Stimulated activated CD4-positive, alpha-beta T cell treated with anti-CD3 and anti-CD28 coated beads, TNF-alpha, amount 100 ng/mL, for 48 hours (primary cell): ENCODE measurements at places on chromosomes 7 and 10.

GRCh38 chr10:85538601-85539000, 828.0 kb downstream of the GRID1 start:
- no peak for DNase-seq

GRCh38 chr7:130279286-130279685, 12.6 kb downstream of the CPA2 start:
- no peak for DNase-seq

GRCh38 chr10:34216348-34216945, 598.6 kb downstream of the PARD3 start:
- no peak for DNase-seq

DNA sequence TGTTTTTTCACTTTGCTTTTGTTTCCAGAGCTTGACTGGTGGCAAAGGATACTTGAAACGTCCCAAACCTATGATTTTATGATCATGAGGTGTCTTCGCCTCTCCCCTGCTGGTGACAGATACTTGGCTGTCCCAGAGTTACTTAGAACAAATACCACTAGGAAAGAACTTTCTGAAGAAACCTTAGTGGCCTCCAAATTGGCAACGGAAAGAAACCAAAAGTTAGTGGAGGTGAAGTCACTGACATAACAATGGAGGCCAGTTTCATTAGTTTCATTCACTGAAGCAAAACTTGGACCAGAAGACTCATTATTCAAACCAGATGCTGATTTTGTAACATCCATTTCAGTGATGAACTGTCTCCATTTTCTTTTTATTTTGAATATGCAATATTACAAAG, 68.6 kb downstream of the JAZF1 start:
- DNase-seq: no peak

DNA sequence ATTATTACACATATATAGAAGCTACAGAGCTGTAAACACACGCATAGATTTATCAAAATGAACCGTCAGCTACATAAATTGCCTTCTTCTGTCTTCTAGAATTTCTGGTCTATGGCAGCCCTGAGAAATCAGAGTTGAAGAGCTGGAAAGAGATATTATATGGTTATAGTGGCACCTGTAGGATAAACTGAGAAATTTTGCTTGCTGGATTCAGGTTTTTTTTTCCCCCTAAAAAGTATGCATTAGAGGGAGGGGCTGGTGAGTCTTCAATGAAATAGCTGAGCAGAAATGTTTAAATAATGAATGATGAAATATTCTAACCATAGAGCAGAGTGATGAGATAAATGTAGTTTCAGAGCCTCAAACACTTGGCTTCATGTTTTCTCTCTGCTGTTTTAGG, 78.0 kb upstream of the DYNC1I1 start:
- no peak for DNase-seq

DNA sequence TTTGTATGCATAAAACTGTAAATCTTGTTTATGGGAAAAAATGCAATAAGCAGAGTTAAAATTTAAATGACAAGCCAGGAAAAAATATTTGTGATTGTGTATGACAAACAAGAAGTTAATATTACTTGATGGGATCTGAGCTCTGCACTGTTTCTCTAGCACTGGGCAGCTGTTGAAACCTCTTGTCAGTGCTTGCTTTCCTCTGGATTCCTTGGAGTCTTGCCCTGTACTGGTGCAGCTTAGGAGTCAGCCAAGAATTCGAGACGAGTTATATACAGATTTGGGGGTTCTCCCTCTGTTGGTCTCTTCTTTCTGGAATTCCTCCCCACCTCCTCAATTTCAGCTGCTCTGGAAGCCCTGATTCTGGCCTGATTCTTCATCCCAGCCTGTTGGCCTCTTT, 24.3 kb upstream of the OPN4 start:
- DNase-seq: no peak
